ENCODE measurements at places on chromosomes 4 and X.

GRCh38 chr4:20119141-20119540, 132.6 kb upstream of the SLIT2 start:
- no peak for DNase-seq

GRCh38 chr4:20351360-20352162, 99.9 kb downstream of the SLIT2 start:
- DNase-seq = no peak

DNA sequence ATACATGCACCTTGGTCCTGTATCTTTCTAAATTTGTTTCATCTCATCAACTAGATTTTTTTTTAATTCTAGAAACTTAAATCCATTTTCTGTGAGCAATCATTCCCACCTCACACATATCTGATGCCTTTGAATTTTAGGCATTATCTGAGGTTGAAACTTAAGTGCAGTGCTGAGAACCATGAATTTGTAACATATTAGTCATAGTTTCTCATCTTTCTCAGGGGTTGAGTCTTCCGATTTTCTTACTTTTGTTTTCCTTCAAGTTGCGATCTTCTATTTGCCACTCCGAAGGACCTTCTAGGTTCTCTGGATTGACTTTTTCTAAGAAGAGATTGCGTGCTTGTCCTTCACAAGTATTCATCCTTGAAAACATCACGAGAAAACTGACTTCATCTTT, 3.7 kb upstream of the NR0B1 start:
- DNase-seq = no peak

- DNase-seq = no peak
These were observed 9.1 kb downstream of the BMPR1B start for GRCh38 chr4:94766856-94767255.

GRCh38 chrX:81120258-81120935, 81.3 kb downstream of the HMGN5 start:
- no peak for DNase-seq

GRCh38 chr4:80081566-80081965, 8.5 kb upstream of the ANTXR2 start:
- DNase-seq = no peak

DNA sequence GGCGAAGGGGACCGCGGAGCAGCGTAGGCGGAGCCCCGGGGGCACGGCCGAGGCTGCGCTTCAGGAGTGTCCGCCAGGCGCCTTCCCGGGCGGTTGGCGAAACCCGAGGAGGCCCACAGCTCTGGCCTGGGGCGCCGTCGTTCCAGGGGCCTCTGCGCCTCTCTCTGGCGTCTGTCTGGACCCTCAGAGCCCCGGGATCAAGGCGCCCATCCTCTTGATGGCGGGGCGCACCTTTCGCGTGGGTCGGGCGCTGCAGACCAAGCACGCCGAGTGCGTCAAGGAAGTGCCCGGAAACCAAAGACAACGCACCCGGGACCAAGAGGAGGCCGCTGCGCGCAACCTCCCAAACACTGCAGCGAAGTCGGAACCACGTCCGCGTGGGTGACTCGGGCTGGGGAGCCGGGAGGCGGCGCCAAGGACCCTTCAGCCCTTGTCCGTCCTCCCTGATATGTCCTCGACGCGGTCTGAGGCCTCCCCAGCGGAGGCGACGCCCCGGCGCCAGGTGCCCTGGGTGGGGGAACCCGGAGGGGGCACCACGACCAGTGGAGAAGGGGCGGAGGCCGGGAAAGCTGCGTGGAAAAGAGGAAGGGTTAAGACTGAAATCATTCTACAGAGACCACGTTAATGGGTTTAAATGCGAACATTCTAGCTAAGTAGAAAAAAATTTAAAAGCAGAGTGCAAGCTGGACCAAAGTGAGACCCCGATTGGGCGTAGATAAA, 9.9 kb downstream of the HMX1 start:
- no peak for DNase-seq

- DNase-seq = no peak
These were observed 77.5 kb upstream of the ELOVL6 start for GRCh38 chr4:110275871-110276270.

- DNase-seq = no peak
These were observed 262.7 kb downstream of the SPRY1 start for GRCh38 chr4:123659262-123659661.

DNA sequence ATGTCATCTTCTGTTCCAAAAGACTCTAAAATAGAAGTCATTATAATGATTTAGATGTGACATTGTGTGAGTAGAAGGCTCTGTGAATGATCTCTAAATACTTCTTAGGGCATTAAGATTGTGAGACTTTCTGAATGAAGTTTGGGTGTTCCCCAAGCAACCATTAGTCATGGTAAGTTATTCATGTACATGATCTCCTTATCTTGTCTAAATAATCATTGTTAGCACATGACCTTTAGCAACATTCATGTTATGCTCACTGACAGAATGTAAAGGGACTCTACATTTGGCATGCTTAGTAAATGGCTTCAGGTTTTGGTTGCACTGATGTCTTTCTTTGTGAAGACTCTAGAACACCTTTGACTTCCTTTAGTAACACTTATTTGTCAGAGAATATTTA, 140.8 kb upstream of the AGA start:
- no peak for DNase-seq

- DNase-seq = no peak
These were observed 7.8 kb downstream of the SPATA4 start for GRCh38 chr4:176187624-176188023.

DNA sequence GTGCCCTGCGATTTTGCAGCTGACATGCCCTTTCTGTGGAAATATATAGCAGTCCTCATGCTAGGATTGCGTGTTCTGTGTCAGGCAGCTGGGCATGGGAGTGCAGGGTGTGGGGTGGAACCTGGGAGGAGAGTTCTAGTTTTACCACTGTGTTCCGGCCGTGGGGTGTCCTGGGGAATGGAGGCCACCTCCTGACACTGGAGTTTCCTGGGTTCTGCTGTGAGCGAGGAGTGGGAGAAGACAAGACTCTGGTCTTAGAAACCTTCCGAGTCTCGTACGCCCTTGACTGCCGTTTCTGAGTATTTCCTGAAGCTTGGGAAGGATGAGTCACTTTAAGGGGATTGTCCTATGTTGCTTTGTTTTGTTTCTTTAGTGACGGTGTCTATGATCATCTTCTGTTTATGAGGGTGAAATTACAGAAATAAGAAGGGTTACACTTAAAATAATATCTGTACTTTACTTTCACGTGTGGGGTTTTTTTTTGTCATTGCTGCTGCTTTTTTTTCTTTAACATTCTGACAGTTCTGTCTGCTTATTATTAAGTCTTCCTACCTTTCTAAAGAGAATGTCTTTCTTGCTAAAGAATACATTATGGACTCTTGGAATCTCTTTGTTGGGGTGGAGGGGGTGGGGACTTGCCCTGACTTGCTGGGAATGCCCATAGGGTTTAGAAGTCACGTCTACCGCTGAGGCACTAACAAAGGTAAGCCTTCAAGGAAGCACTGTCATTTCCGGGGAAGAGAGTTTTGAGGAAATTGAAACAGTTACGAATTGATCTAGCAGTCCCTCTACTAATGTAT, 19.1 kb downstream of the CD99 start:
- DNase-seq = no peak

- DNase-seq = no peak
These were observed 353.9 kb downstream of the AFF2 start for GRCh38 chrX:148854306-148854705.

- no peak for DNase-seq
These were observed 321.7 kb upstream of the FSTL5 start for GRCh38 chr4:162485486-162485885.

DNA sequence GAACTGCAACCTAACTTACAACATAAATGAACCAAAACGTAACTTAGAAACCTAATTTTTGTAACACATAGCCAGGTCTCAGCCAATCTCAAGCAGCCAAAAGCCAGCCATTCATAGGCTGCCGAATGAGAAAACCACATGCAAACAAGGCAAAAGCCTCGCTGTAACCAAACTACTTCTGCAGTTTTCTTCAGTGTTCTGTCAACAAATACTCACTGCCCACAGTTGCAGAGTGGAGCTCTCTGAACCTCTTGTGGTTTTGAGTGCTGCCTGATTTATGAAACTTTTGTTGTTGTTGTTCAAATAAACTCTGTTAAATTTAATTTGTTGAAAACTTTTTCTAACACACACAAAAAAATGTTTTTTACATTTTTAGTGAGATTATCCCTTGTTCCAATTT, 251.2 kb downstream of the PAPSS1 start:
- no peak for DNase-seq

DNA sequence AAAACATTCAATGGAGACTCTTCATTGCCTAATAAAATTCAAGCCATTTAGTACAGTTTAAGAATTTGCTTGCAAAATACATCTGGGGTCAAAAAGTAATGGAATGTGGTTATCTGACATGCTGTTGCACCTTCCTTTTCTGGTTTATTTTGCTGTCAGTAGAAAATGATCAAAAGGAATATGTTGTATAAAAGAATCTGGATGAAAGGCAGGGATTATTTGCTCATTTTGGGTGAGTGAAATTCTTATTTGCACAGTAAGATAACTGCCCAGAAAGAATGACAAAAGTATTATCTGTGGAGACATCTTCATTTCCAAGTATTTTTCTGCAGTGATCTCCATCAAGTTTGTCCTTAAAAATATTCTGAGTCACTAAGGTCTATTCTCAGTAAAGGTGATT, 30.4 kb downstream of the BOD1L1 start:
- DNase-seq = no peak

DNA sequence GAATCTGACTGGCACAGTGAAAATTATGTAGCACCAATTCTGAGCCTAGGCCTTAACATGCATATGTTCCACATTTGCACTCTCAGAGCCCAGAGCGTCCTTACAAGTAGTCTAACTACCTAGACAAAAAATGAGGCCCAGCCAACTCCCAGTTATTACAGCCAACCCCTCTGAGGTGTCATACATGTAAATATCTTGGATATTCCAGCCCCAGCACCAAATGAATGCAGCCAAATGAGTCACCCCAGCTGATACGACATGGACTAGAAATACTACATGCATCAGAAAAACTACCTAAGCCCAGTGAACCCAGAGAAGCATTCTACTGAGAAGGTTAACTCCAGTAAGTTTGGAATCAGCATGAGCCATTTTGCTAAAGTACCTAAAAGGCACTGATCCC, 145.1 kb downstream of the STPG2 start:
- no peak for DNase-seq

DNA sequence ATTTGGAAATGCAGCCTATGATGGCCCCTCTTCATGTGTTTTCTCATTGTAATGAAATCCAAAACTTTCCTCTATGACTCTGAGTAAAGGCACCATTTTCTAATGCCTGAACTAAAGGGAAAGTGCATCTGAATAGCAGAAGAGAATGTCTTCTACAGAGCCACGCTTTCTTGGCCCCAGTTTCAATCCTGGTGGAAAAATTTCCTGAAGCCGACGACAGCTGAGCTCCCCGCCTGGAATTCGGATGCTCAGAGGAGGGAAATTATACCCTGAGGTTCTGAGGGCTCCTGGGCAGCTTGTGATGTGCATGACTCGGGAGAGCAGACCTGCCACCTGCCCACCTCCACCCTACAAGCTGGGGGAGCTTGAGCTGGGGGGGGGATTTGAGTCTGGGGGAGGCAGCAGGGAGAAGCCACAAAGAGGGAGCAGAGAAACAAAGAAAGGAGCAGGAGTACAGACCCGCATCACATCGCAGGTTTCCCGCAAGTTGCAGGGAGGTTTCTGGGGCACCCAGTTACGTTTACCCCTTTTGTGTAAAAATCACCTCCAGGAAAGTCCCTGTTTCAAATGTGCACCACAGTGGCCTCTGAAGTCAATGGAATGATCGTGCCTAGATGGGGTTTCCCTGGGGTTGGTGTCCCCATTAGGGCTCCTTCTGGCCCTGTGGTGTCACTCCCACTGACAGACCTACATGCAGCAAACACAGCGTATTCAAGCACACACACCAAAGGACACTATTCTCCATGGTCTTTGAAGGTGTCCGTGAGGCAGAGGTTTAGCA, 145.6 kb upstream of the RBPJ start:
- DNase-seq = no peak

DNA sequence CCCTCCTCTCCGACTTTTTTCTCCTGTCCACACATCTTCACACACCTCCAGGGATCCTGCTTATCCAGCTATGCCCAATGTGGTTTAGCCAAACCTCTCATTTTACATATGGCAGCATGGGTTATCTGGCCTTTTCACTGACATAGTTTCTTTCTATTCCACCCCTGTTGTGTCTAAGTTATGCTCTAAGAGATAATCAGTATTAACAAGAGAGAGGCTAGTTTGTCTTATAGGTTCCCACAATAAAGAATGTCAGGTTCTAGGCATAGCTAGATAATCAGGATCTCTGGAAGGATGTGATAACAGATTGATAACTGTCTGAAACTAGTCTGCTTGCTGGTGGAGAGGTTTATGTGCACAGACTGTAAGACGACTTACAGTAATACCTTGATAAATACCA, 7.7 kb upstream of the GALNT7 start:
- no peak for DNase-seq

DNA sequence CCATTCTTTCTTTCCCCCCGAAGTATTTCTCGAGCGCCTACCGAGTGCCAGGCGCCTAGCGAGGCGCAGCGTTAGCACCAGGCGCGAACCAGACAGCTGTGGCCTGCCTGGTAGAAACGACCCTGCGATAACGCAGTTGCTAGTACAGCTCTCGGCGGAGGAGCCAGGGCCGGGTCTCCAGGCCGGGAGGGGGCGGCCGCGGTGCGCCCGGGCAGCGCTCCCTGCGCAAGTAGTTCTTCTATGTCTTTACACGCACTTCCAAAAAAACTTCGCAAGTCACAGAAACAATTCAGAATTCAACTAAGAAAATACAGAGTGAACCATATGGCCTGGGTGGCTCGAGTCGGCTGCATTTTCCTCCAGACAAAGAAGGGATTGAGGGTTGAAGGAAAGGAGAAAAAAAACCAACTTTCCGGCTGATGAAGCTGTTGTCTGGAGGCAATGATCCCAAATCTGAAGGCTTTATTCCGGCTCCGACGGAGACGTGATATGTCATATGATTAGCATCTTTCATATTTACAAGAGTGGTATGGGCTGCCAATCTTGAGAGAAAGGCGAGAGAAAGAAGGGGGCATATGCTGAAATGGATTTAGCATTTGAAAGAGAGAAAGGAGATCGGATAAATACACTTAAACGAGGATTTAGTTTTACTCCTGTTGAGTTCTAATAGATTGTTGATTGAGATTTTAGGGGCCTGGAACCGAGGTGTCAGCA, 7.2 kb upstream of the NEUROG2 start:
- DNase-seq = no peak

GRCh38 chr4:55625835-55626234, 10.3 kb downstream of the NMU start:
- no peak for DNase-seq

- DNase-seq = no peak
These were observed 57.0 kb downstream of the NOP14 start for GRCh38 chr4:2906218-2906617.

- no peak for DNase-seq
These were observed 11.7 kb downstream of the UGT2B4 start for GRCh38 chr4:69484011-69484410.

All from stimulated activated CD4-positive, alpha-beta T cell treated with anti-CD3 and anti-CD28 coated beads, Interleukin-15, amount 100 ng/mL, for 1 hour (primary cell).